ENCODE measurements at places on chromosomes 7 and 10. TPM values are rescaled to one million over a fixed set of nuclear protein-coding genes. Genes with fewer than 3 reads are reported as not detected.

EFCAB10 gene
- total RNA-seq, result not detected

CDNF gene
- total RNA-seq, result 3.4 TPM

DUSP5 gene
- total RNA-seq, result 15.0 TPM

PTER gene
- 27.4 TPM for total RNA-seq

PAX4 gene
- total RNA-seq, result not detected

ZNF117 gene
- total RNA-seq, result 5.8 TPM

C10orf105 gene
- total RNA-seq, result not detected

MMP21 gene
- total RNA-seq, result not detected

SLC16A12 gene
- not detected for total RNA-seq

ICA1 gene
- 34.2 TPM for total RNA-seq

OR6B1 gene
- not detected for total RNA-seq

VPS41 gene
- total RNA-seq, result 73.9 TPM

GSDME gene
- total RNA-seq, result 35.2 TPM

TMEM184A gene
- total RNA-seq, result 16.5 TPM

SPDYE9 gene
- not detected for total RNA-seq

ANKRD1 gene
- total RNA-seq, result 75.7 TPM

AGK gene
- total RNA-seq, result 32.8 TPM

GBX1 gene
- not detected for total RNA-seq

PRKCQ gene
- 1.5 TPM for total RNA-seq

ADAM22 gene
- 10.1 TPM for total RNA-seq

AVL9 gene
- 41.0 TPM for total RNA-seq

RGR gene
- total RNA-seq, result not detected

GHRHR gene
- total RNA-seq, result not detected

IFIT1B gene
- total RNA-seq, result not detected

CWF19L1 gene
- total RNA-seq, result 41.2 TPM

NKX6-2 gene
- not detected for total RNA-seq

PTCD1 gene
- 59.6 TPM for total RNA-seq

SEMA3E gene
- total RNA-seq, result not detected

CDH23 gene
- total RNA-seq, result 1.0 TPM

UCMA gene
- total RNA-seq, result not detected

STEAP1B gene
- 1.7 TPM for total RNA-seq

FGFR2 gene
- total RNA-seq, result 286 TPM

SFTPD gene
- total RNA-seq, result 0.39 TPM

GLI3 gene
- 1.1 TPM for total RNA-seq

IMPDH1 gene
- total RNA-seq, result 39.9 TPM

PBLD gene
- 15.3 TPM for total RNA-seq

LLCFC1 gene
- not detected for total RNA-seq

NKX1-2 gene
- 2.0 TPM for total RNA-seq

ASB13 gene
- 37.0 TPM for total RNA-seq

ANXA8L1 gene
- total RNA-seq, result 17.4 TPM

MSMB gene
- 4.0 TPM for total RNA-seq

SYT15 gene
- total RNA-seq, result 0.60 TPM

ADD3 gene
- 264 TPM for total RNA-seq

OPN1SW gene
- not detected for total RNA-seq

ASB10 gene
- total RNA-seq, result not detected

KMT2C gene
- total RNA-seq, result 71.1 TPM

GPR146 gene
- total RNA-seq, result 1.8 TPM

EVX1 gene
- total RNA-seq, result not detected

MRPS24 gene
- total RNA-seq, result 143 TPM

JCAD gene
- total RNA-seq, result 13.0 TPM

REEP3 gene
- 66.4 TPM for total RNA-seq

TMEM176B gene
- 31.4 TPM for total RNA-seq

ANKRD26 gene
- 16.2 TPM for total RNA-seq

GTF2IRD2 gene
- 11.2 TPM for total RNA-seq

AQP1 gene
- 0.19 TPM for total RNA-seq

TCERG1L gene
- not detected for total RNA-seq

GNGT1 gene
- 0.54 TPM for total RNA-seq

All from Caco-2 (cell line).